Lung (tissue), 17 donors: ENCODE measurements at places on chromosomes 2 and 18. TPM values are rescaled to one million over a fixed set of nuclear protein-coding genes. Genes with fewer than 3 reads are reported as not detected.

Gene SCG2
- polyA plus RNA-seq = 0.72 TPM

Gene SERPINB11
- 0.52 TPM for polyA plus RNA-seq

Gene SERPINB12
- polyA plus RNA-seq = not detected

Gene SMAD2
- 51.7 TPM for polyA plus RNA-seq

Gene UGT1A7
- polyA plus RNA-seq = not detected
